ENCODE measurements at places on chromosomes 4 and X.

GRCh38 chr4:32172761-32173160, 1452.6 kb downstream of the PCDH7 start:
- peak; percentile 95 for DNase-seq

- peak; percentile 56 for DNase-seq
Measured at GRCh38 chr4:110631584-110632505, 9.0 kb upstream of the PITX2 start.

DNA sequence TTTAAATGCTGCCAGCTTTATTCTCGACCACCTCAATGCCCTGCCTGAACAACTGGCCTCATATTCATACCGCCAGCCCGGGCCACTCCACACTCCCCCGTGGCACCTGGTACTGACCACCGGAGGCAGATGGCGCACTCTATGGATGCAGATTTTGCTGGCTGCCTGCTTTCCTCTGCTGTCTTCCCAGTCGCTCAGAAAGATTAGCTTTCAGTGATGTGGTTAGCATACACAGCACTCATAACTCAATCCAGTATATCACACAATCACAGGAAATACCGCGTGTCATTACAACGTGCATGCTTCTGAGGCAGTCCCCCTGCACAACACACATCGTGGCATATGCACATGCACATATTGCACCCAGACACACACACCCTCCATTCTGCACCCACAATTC, 147.2 kb upstream of the BCOR start:
- DNase-seq = no peak

DNA sequence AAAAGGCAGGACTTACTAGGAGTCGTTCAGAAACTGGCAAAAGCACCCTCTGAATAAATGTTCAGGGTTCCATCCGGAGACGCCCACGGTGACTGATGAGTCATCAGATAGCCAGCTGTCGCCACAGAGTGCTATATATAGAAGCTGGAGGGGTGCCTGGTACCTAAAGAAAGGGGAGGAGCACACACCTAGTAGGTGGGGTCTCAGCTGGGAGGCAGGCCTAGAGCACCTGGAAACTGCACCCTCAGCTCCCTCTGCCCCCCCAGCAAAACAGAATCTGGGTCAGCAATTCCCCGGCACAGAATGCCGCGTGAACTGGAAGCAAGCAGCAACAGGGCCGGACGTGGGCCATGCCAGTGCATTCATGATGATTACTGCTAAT, 242.0 kb downstream of the BCOR start:
- DNase-seq = peak; percentile 8

GRCh38 chr4:118352843-118353533, at the start of gene PRSS12:
Gene PRSS12 (minus strand): TSS chr4:118353003. CDS start chr4:118352720, 283 bp downstream.
- DNase-seq = peak; percentile 10

GRCh38 chrX:101658661-101659491, 774 bp downstream of the ARMCX2 start:
- peak; percentile 18 for DNase-seq

- peak; percentile 70 for DNase-seq
Measured at GRCh38 chr4:95084584-95084983, 326.8 kb downstream of the BMPR1B start.

DNA sequence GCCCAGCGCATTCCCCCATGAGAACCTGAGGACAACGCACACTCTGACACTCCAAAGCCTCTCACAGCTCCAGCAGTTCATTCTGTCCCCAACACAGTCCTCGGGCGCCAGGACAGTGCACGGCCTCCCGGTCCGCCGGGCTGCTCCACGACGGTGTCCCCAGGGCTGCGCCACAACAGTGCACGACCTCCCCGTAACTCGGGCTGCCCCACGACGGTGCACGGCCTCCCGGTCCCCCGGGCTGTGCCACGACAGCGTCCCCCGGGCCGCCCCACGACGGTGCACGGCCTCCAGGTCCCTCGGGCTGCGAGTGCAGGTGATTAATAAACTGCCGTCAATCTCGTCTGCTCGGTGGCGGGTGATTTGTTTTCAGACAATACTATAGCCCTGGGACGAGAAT, 585.1 kb upstream of the FRG1 start:
- DNase-seq = no peak

DNA sequence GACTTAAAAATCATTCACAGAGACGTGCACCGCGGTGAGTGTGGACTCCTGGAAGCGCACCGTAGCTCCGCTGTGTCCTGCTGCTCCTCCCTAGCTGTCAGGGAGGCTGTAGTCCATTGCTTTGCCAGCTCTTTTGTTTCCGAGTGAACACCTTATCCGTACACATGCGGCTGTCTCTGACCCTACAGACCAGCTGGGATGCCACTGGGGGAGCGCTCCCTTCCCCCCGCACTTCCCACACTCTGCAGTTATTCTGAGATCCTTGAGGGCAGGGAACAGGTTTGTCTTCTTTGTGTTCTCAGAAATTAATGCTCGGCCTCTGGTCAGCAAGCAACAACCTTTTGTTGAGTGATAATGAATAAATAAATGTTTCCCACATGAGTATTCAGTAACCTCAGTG, 33.7 kb upstream of the MSANTD1 start:
- DNase-seq = no peak

DNA sequence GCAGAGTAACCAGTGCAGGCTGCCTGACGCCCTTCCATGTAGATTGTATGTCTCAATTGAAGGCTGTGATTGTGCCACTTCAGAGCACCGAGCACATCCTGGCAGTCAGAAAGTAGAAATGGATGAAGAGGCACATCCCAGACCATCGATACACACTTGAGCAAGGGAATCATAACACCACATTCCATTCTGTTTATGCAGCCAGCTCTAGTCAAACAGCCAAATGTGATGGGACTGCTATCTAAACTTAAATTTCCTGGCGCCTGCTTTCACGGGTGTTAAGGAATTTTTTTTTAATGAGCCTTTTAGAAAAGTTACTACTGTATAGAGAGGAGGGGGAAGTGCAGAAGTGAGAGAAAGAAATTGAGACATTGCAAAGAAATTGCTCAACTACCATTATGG, 84.4 kb downstream of the PPARGC1A start:
- no peak for DNase-seq

DNA sequence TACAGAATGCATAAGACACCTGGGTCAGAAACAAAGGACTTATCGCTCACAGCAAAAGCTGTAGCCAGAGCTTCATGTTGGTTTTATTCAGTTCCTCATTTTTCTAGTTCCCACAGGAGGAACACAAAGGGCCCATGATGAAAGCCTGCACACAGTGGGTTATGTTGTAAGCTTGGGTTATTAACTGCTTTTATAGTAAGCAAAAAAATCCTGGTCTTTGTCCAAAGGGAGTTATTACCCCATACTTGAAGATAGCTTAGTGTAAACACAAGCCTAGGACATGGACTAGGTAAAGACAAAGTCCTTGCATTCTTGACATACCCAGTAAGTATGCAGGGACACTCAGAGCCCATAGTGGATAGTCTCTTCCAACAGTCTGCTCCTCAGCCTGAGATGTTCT, 11.7 kb downstream of the BBS12 start:
- DNase-seq = peak; percentile 57

DNA sequence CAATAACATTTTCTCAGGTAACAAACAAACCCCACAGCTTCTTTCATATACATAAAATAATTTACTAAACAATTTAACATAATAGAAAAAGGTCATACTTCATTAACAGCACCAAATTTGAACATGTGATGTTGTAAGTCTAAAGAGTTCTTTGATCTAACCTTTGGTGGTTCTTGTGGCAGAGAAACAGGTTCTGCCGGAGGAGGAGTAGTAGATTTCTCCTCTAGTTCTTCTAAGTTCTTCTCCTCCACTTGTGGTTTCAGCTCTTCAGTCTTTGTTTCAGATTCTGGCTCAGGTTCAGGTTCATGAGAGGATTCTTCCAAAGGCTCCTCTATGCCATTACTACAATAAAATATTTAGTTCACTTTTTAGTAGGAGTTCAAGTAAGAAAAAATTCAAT, 18.3 kb downstream of the G3BP2 start:
- DNase-seq = no peak

DNA sequence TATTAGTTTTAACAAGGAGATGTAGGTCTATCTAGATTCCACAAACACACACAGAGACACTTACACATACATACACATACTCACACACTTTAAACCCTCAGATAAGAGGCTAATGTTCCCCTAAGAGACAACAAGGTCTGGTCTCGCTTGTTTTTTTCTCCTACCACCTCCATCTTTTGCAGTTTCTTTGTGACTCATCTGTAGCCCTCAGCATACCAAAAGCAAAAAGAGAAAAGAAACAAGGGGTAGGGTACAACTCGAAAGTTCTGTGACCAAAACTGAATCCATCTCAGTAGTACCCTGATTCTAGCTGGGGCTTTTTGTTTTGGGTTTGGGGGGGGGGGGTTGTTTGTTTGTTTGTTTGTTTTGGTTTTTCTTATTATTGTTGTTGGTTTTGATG, 12.2 kb upstream of the EXOSC9 start:
- no peak for DNase-seq

- DNase-seq = peak; percentile 98
Measured at GRCh38 chr4:76546759-76547742, 112.0 kb downstream of the SHROOM3 start.

All from renal cortical epithelial cell (primary cell).